ENCODE measurements at places on chromosomes 6 and 20.

DNA sequence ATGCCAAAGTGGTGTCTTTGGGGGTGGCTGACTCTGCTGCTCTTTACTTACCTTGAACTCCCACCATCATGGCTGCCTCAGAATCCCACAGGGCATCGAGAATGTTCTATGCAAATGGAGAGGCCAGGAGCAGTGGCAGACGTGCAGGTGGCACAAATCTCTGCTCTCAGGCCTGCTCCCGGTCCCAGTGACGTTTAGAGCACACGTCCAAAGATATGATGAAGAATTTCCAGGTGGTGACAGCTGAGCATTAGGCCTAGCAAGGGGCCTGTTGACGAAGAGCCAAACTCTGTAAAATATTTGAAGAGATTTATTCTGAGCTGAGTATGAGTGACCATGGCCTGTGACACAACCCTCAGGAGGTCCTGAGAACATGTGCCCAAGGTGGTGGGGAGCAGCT, 19.0 kb upstream of the UNC93A start:
- no peak for DNase-seq

DNA sequence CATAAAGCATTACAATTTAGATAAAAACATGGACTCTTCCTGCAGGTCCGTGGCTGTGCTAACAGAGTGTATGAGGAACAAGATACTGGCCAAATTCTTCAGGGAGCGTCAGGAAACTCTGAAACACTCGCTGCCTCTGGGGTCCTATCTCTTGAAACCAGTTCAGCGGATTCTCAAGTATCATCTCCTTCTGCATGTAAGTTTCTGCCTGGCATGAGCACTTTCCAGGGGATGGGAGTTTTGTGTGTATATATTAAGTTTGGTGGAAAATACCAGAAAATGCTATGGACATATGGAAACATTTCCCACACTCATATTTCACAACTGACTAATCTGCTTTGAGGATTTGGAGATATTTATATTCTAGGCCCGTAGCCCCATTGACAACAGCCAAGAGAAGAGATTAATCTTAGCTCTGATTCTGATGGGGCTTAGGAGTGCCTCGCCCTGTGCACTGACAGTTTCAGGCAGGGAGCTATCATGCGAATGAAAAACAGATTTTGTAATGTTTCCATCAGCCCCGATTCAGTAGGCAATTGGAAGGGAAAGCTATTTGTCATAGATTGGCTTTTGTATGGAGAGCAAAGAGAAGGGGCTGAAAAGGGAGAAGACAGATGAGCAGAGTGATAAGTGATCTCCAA, 64.7 kb upstream of the MTHFD1L start:
- no peak for DNase-seq

GRCh38 chr6:93222071-93222851, 197.1 kb downstream of the EPHA7 start:
- DNase-seq, result no peak

DNA sequence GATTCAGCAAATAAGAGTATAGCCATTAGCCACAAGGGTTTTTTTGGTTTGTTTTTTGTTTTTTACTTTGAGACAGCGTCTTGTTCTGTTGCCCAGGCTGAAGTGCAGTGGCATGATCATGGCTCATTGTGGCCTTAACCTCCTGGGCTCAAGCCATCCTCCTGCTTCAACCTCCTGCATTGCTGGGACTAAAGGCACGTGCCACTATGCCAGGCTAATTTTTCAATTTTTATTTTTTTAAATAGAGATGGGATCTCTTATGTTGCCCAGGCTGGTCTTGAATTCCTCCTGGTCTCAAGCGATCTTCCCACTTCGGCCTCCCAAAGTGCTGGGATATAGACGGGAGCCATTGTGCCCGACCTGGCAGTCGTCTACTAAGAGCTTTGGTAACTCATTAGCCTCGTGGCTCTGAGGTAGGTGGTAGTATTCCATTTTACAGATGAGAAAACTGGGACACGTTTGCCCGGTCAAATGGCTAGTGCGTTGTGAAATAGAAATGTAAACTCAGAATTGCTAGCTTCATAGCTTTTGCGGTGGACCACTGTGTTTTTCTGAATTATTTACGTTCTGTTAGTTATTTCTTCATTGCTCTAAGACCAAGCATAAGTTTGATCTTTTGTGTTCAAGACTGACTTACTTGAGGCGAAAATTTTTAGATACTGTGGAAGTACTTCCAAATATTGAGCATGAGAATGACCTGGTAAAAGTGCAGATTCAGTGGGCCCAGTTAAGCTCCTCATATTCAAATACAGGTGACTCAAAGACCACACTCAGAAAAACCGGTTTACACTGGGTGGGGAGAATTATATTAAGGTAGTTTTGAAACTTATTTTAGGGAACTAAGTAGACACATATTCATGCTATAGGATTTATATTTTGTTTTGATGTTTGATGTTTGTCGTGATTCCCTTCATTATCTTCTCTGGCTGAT, 2.1 kb downstream of the PANK2 start:
- DNase-seq, result no peak

DNA sequence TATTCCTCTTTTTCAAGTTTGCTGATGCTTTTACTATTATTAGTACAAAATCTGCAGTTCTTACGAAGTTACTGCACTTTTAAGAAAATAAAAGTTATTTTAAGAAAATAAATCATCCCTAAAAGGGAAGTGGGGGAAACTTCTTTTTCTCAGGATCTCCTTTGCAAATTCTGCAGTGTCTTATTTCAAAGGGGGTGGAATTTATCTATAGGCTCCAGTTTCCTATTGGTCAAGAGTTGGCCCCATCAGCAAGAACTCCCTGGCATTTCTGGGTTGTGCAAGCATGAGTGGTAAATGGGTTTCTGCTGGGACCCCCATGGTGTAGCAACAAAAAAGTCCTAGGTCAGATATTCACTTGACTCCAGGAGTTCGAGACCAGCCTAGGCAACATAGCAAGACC, 136.3 kb upstream of the PRDM1 start:
- DNase-seq, result no peak

- DNase-seq, result peak; percentile 41
These were observed 86.1 kb upstream of the STMND1 start for GRCh38 chr6:17015551-17016381.

GRCh38 chr6:72552938-72553337, 68.9 kb upstream of the KCNQ5 start:
- no peak for DNase-seq

- DNase-seq, result peak; percentile 6
These were observed 68.3 kb upstream of the SMIM29 start for GRCh38 chr6:34317172-34317477.

- DNase-seq, result no peak
These were observed 93.4 kb downstream of the HIVEP2 start for GRCh38 chr6:142851601-142852000.

- no peak for DNase-seq
These were observed 115.2 kb downstream of the LY86 start for GRCh38 chr6:6703699-6704098.

DNA sequence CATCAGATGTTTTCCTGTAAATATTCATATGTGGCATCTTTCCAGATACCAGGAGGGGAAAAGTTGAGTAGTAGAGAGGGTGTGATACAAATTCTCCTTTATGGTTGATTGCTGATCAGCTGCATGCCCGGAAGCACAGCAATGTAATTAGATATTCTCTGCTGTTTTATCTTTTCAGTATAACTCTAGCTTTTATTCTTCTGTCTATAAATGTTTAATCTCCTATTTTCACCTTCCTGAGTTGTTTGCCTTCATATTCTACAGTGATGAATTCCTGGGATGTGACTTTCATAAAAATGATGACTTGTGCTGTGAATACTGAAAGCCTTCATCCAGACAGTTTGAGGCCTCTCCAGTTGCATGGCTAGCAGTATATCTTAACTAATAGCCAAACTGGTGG, 53.7 kb downstream of the SH3BGRL2 start:
- no peak for DNase-seq

DNA sequence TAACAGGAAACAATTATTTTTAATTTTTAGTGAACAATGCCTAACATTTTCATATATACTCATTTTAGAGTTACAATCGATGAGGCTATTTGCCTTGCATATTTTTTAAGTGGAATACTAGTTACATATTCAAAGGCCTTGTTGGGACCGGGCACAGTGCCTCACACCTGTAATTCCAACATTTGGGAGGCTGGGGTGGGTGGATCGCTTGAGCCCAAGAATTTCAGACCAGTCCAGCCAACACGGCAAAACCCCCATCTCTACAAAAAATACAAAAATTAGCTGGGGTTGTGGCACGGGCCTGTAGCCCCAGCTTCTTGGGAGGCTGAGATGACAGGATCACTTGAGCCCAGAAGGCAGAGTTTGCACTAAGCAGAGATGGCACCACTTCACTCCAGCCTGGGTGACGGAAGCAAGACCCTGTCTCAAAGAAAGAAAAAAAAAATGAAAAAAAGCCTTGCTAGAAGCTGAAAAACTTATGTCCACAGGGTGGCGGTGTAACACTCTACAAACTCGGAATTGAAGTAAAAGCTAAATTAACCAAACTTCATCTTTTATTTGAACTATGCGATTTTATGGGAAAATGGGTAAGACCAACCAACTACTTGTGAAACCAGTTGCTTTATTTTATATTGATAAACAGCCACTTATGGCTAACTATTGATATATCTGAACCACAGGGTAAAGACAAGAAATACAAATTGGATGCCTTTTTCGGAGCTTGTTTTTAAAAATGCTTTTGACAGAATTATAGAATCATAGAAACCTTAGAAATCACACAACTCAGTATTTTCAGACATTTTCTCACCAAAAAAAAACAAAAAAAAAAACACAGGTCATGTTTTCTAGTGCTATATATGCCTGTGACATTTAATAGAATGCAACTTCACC, 24.1 kb upstream of the ROS1 start:
- peak; percentile 69 for DNase-seq

DNA sequence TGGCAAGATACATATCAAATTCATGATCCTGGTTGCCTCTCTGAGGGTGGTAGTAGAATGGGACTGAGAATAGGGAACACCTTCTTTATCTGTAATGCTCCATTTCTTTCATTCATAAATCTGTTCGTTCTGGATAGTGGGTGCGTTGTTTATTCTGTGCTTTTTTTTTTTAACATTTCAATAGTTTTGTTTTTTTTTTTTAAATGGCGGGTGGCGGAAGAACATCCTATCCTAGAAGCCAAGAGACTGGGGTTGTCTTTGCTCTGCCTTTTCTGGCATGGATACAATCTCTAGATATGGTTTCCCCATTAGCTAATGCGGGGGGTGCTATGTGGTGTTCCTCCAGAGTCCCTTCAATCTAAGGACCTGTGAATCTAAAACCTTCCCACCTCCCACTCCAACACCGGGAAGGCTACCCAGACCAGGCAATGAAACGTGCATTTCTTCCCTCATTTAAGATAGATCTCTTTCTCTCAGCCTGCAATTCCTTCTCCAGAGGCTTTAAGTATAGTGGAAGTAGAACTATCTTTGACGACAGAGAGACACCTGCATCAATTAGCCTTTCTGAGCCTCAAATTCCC, 883 bp upstream of the CCDC28A start:
- no peak for DNase-seq

DNA sequence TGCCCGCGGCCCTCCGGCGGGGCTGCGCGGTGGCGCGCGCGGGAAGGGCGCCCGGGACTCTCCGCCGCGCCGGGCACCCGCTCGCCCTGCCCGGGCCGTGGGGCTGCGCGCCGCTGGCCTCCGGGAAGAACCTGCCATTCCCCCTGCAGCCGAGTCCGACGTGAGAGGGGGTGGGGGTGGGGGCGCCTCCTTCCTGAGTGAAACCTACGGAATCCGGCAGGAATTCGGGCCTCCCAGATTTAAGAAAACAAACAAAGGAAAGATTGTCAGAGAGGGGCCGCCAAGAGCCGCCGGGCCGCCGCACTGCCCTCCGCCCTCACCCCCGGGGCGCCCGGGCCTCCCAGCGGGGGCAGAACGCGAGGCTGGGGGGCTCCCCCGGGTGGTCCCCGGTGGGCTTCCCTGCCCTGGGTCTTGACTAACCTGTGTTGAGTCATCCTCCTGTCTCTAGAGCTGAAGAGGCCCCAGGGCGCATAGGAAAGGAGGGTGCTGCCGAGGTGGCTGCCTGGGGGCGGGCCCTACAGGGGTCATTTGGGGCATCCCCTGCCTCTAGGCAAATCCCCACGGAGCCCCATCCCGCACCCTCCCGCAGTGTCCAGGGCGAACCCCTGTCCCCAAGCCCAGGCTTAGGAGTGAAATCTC, 42.2 kb upstream of the FOXP4 start:
- peak; percentile 27 for DNase-seq

GRCh38 chr6:30842754-30843610, 41.3 kb upstream of the DDR1 start:
- peak; percentile 37 for DNase-seq

DNA sequence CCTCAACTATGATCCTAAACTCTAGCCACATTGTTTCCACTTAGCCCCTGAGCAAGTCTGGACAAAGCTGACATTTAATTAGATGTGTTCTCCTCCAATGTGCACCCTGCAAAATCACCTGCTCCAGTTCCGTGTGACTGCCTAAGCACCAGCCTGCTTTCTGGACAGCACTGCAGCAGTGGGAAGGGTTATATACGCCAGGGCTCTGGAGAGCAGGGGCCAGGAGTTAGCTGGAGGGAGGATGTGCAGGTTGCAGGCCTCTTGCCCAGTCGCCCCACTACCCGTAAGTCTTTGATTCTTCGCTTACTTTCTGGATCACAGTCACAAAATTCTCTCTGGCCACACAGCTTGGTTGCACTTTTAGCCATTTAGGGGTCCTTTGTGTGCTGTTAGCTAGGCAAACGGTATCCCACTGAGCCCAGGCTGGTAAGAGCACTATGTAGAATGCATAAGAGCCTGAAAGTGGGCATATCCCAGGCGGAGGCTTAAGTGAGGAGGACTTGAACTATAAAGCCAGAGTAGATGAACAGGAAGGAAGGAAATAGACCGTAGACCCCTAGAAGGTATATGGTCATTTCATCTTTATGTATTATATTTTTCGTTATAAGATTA, 10.7 kb upstream of the PLEKHG1 start:
- DNase-seq, result no peak

DNA sequence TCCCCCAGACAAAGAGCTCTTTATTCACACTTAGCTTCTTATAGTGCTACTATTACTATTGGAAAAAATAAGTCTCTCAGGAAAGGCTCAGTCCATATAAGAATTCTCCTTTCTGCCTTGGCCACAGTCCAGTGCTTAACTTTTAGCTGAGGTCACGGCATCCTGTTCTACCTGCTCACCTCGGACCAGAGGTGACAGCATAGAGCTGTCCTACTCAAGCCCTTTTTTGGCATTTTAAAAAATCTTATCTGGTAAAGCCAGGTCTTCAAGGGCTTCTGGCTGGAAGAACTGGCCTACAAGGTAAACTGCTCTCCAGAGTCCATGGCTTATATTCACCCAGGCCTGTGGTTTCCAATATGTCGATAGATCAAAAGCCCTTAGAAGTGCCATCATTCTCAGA, 109.7 kb downstream of the RCAN2 start:
- DNase-seq, result no peak

DNA sequence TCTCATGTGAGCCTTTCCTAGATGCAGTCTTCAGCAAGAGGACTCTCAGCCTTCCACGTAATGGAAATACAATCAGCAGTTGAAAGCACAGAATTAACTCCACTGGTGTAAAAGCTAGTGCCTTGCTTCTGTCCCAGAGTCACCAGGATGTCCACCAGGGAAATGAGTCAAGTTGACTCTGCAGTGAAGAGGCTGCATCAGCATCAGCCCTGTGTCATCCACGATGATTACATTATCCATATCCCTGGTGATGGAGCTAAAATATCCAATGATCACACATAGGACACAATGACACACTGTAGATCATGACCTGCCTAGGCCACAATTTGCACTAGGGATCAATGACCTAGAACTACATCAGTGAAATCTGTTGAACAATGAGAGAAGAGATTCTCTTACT, 262.4 kb downstream of the ERMARD start:
- DNase-seq, result no peak
